ENCODE measurements at places on chromosomes 5 and 9.
A peak's percentile ranks its signal among the peaks of the same experiment; 100 is the strongest.

DNA sequence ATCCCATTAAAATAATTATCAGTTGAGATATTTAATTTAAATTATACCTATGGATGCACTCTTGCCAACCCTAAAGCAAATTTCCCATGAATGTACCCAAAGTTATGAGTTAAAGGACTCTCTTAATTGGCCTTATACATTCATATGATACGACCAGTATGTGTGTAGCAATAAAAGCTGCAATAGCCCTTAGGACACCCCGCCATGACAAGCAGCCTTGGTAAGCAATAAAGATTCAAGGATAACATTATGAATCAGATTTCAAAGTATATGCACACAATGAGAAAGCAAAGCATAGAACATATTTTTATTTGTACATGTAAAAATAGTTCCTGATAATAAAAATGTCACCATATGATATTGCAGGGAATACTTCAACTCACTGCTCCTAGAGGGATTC is 1699.3 kb upstream of the CDH9 start:
- no peak for DNase-seq

GRCh38 chr5:579746-580366 is 32.3 kb upstream of the CEP72 start:
- DNase-seq, result no peak

DNA sequence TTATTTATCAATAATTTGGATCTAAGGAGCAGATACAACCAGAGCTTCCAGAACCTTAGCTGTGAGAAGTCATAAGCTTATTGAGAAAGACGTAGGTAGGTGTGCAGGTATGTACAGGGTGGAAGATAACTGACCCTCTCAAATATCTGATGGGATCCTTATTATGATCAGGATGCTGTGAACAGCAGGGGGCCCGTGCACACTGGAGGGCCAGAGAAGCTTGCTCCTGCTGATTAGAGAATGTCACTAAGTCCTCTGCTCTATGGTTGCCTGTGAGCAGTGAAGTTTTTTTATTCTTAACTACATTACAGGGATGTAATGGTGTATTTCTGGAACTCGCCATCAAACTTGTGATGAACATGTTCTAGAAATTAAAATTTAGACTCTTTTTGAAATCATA is 108.9 kb upstream of the POU5F2 start:
- no peak for DNase-seq

DNA sequence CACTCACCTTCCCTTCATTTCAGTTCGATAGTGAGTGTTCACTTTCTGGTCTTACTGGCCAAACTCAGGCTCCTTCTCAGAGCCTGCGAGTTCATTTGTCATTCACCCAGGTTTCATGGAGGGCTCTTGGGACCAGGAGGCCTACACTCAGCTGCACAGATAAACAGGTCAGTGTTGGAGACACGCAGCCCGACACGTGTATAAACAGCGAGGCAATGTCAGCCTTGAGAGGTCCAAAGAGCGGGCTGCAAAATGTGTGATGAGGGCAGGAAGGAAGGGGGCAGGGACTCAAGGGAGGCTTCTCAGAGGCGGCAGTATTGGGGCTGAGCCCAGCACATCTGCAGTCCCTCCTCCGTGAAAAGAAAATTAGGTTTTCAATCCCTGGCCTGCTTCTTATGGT is 82.6 kb upstream of the ZNF618 start:
- no peak for DNase-seq

DNA sequence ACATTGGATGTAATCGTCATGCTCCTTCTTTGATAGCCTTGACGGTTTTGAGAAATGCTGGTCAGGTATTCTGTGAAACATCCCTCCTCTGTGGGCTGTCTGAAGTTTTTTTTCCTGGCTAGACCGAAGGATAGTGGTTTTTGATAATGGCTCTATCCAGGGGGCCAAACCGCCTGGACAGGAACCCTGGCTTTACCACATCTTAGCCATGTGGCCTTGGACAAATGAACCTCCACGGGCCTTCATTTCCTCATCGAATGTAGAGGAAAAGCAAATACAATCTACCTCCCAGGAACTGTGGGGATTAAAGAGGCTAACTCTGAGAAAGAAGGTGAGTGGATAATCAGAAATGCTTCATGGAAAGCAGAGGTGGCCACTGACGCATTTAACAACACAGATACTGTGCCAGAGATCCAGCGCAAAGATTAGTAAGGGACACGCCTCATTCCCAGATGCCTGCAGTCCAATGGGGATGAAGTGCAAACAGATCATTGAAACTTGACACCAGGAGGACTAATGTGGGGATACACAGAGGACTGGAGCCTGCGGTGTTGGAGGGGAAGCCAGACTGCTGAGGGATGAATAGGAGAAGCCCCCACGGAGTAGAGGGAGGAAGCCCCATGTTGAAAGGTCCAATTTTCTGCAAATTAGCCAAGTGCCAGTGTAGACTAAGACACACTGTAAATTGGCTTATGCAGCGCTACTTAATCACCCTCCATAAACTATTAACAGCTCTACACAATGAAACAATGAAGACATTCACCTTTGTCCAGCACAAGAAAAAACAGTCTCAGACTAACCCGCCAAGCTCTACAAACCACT is 41.6 kb downstream of the MYO10 start:
- DNase-seq, result peak; percentile 47

- DNase-seq, result no peak
These were observed 60.8 kb upstream of the PHYKPL start for GRCh38 chr5:178293400-178293799.

DNA sequence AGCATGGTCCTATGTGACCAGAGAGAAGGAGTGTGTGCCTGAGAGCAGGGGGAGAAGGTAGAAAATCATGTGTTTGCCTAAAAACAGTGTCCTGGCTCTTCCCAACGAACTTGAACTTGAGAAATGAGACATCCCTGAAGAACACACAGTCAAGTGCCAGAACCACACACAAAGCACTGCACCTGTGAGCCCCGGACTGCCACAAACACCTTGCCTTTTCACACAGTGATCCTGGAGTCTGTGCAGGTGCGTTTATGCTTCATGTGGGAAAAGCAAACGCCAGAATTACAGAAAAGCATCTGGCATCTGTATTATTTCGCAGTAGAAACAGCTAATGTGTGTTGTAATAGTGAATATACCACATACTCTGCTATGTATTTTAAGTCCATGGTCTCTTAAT is 9.3 kb downstream of the CTNND2 start:
- no peak for DNase-seq

DNA sequence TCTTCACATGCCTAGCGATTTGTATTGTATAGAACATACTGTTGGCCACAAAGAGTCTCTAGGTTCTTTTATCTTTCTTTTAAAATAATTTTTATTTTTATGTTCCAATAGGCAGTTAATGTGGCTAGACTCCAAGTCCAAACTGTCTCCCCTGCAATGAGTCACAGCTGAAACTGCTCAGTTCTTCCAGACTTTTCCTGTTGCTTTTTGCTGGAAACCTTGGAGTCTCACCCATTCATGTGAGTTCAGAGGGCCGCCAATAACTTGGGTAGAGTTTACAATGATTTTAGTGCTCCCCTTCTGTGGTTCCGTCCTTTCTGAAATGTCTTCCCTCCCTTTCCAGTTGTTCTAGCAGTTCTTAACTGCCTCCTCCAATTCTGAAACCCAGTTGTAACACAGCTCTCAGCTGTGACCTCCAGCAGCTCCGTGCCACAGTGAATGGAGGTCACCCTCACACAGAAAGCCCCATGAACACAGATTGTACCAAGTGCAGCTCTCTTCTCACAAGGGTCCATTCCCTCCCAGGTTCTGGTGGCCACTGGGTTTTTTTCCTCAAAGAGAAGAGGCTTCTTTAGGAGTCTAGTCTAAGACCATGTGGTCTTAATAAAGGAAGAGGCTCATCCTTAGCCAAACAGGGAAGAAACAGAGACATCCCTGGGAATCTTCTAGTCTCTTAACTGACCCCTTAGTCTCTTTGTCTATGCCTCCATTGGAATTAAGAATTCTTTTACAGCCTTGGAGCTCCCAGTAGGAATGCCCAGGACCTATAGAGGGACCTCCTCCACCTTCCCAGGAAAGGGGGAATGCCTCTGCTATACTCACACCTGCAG is 198.5 kb downstream of the SPOCK1 start:
- no peak for DNase-seq

GRCh38 chr5:179901915-179902762 is 5.6 kb downstream of the TBC1D9B start:
- no peak for DNase-seq

GRCh38 chr9:136372561-136373299 is 739 bp downstream of the CARD9 start:
- peak; percentile 83 for DNase-seq

- DNase-seq, result no peak
These were observed 49.5 kb upstream of the RETREG1 start for GRCh38 chr5:16666130-16666882.

GRCh38 chr5:176810687-176811501 is 535 bp downstream of the UNC5A start:
- peak; percentile 76 for DNase-seq

GRCh38 chr5:60545551-60545950 is 154.4 kb downstream of the DEPDC1B start:
- DNase-seq, result no peak

DNA sequence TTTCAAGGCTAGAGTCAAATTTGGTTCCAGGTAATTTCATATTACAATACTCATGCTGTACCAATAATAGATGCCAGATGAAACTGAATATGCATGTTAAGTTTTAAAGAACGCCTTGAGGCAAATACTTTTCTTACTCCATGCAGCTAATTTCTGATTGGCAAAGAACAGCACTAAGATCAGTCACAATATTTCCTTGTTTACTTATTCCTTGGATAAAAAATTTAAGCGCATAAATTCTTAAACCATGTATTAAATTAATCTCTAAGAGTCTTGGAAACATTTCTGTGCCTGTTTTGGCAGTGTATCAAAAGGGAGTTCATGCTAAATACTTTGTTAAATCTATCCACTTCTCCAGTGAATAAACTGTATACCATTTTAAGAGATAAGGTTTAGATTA is 173.5 kb downstream of the SLC12A2 start:
- DNase-seq, result no peak

DNA sequence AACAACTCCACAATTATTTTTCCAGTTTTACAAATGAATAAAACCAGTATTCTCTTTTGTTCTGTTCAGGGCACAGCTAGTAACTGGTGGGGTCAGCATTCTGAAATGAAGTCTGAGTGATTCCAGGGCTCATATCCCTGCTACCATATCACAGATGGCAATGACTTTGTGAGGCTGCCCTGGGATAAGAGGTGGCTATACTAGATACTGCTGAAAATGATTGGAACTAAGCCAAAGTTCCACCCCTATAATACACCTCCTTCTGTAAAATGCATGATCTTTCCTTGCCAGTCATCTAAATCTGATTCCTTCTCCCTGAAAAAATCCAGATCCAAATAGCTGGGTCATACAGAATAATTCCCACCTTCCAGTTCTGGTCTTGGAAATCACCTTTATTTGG is 14.4 kb downstream of the SLC25A51 start:
- no peak for DNase-seq

GRCh38 chr5:174532455-174533453 is 191.6 kb upstream of the MSX2 start:
- DNase-seq, result peak; percentile 82

GRCh38 chr5:561408-561807 is 37.2 kb upstream of the SLC9A3 start:
- peak; percentile 43 for DNase-seq

DNA sequence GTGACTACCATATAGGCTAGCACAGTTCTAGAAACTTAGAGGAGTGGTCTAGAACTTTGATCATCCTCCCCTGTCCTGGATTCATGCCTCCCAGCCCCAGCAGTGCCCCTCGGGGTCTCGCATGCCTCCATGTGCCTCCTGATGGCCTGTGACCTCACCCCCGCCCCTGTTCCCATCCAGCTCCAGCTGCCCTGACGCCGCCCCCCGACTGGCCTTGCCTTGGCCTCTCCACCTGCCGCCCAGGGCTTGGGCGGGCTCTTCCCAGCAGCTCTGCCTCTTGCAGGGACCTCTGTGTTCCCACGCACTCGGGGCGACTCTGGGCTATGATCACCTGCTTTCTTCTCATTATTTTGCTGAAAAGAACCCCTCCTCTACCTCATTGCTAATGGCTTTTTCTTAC is 115.4 kb upstream of the PHYKPL start:
- DNase-seq, result peak; percentile 54

GRCh38 chr9:97659771-97660170 is 26.1 kb downstream of the NCBP1 start:
- DNase-seq, result no peak

DNA sequence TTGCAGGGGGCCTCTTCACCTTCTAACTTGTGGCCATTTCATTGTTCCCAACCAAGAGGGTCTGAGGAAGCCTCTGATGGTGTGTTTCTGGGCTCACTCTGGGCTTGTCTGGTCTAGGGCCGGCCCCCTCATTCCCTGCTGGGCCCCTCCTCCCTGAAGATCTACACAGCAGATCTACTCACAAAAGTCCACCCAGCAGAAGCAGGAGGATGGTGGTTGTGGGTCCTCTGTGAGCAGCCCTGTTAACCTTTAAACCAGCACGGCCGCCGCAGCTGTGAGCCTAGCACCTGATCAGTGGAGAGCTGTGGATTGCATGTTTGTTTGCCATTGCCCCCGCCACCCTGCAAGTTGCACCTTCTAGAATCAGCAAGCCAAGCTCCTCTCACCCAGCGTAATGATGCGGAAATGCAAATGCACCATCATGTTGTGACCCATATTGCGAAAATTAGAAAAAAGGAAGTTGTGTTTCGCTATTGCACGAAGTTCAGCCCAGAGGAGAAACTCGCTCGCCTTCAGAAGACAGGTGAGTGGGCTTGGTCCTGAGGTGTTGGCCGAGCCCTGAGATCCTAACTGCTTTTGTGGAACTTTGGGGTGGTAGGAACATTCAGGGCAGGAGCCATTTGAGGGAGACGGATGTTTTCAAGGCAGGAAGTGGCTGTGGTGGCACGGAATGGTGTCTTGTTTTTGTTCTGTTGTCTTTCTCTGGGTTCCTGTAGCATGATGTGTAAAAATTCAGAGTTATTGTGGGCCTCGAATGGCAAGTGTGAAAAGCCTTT is 16.7 kb downstream of the FGD3 start:
- DNase-seq, result no peak

DNA sequence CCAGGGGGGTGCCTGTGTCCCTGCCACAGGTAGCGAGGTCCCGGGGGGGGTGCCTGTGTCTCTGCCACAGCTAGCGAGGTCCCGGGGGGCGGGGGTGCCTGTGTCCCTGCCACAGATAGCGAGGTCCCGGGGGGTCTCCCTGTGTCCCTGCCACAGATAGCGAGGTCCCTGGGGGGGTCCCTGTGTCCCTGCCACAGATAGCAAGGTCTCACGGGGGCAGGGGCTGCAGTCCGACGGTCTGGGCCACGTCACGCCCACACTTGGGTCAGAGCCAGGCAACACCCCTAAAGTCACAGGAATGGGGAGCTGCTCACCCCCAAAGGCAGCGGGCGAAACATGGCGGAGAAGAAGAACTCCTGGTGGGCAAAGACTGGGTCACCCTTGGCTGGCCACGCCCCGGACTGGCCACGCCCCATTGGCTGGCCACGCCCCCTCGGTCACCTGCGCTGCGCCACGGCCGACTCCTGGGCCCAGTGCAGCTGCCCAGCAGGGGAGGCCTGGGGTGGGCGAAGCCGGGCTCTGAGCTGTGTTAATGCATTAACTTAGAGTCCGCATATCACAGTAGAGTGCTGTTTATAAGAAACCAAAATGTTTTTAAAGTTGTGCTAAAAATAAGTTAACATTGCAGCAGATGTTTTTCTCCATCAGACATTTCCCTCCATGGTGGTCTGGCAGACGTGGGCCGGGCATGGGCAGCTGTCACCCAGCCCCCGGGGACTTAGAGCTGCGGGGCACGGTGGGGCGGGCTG is 7.0 kb downstream of the NOXA1 start:
- peak; percentile 93 for DNase-seq

GRCh38 chr5:107265193-107265592 is 405.5 kb downstream of the EFNA5 start:
- no peak for DNase-seq
